NCI-H2029 (cell line): ENCODE measurements at places on chromosomes 13 and 19.

GRCh38 chr19:39136225-39136940, 10.8 kb downstream of the PAK4 start:
- no peak for DNase-seq

DNA sequence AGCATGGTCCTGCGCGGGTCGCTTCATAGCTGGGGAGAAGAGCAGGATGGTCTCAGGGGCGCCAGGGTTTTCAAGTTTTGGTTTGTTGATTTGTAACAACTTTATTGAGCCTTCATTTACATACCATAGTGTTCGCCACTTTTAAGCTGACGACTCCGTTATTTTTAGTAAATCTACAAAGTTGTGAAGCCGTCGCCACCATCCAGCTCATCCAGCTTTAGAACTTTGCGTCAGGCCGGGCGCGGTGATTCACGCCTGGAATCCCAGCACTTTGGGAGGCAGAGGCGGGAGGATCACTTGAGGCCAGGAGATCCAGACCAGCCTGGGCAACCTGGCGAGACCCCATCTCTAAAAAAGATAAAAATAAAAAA, 404 bp downstream of the C19orf44 start:
- DNase-seq = no peak

GRCh38 chr19:47848823-47849473, 10.1 kb upstream of the TPRX2 start:
- no peak for DNase-seq

- DNase-seq = peak; percentile 20
Measured at GRCh38 chr13:26601669-26602068, 44.2 kb downstream of the WASF3 start.

DNA sequence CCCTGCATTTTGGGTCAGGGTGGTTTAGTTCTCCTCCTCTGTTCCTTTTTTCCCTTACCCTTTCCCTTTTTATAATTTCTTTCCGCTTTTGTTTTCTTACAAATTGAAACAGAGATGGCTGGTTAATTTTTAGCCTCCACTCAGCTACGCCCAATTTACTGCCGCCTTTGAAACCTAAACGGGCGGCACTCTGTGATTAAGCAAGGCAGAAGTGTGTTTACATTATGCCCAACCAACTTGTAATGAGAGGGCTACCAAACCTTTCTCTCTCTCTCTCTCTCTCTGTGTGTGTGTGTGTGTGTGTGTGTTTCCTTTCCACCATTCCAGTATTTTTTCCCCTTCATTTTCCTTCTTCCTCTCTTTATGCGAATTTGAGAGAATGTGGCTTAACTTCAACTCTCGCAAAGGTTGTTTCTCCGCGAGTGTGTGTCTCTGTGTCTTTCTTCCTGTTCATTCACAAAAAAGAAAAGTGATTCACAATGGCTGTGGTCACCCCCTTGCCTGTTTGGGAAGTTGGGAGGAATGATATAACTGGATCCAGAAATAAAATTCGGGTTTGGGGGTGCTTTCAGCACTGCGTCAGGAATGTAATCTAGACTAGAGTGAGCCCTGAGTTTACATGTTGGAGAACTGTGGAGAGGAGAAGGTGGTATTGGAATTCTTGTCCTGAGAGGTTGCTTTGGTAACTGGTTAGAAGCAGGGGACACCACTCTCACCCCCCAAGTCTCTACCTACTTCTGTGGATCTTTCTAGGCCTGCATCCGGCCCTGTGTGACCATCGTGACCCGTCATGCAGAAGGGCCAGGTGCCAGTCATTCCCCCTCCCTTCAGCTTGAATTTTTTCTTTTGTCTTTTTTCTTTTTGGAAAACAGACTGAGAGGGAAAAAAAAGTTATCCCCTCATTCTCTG, 31.4 kb downstream of the NFIX start:
- DNase-seq = peak; percentile 45

DNA sequence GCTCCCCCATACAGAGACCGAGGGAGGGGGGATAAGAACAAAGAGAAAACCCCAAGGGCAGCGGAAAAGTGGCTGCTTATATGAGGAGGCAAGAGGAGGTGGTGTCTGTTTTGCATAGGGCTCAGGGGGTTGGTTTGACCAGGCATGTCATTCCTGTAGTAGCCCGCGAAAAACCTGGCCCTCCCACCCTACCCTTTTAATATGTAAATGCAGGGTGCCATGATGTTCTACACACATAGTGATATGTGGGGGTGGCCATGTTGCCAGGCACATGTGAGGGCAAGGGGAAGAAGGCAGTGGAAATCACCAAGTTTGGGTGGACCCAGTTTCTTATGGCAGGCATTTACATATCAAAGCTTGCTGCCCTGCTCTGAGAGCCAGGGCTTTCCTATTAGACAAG, 203.5 kb upstream of the UBL3 start:
- DNase-seq = no peak

DNA sequence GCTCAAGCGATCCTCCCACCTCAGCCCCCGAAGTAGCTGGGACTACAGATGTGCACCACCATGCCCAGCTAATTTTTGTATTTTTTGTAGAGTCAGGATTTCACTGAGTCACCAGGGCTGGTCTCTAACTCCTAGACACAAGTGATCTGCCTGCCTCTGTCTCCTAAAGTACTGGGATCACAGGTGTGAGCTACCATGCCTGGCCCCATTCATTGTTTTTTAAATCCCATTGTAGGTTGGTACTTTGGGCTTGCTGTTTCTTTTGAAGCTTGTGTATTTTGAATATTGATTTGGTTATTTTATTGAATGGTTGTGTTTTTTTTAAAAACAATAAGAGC, 26.7 kb downstream of the ZMYM2 start:
- no peak for DNase-seq

DNA sequence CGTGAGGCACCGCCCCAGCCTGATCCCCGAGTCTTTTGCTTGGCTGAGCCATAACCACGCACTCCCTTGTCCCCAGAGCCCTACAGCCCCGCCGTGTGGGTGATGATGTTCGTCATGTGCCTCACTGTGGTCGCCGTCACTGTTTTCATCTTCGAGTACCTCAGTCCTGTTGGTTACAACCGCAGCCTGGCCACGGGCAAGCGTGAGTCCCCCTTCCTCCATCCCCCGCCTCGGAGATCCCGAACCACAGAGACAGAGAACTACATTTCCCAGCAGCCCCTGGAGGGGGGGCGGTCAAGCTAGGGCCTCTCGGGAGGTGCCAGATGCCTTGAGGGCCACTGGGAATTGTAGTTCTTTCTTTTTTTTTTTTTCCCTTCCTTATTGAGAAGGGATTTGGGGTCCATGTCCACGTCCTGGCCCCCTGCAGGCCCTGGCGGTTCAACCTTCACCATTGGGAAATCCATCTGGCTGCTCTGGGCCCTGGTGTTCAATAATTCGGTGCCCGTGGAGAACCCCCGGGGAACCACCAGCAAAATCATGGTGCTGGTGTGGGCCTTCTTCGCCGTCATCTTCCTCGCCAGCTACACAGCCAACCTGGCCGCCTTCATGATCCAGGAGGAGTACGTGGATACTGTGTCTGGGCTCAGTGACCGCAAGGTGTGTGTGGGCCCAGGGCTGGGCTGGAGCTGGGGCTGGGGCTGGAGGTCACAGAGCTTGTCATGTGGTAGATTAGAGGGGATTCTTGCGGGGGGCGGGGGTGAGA, 25.9 kb downstream of the GRIN2D start:
- no peak for DNase-seq

- DNase-seq = no peak
Measured at GRCh38 chr19:53518716-53519115, 19.2 kb upstream of the ZNF331 start.

DNA sequence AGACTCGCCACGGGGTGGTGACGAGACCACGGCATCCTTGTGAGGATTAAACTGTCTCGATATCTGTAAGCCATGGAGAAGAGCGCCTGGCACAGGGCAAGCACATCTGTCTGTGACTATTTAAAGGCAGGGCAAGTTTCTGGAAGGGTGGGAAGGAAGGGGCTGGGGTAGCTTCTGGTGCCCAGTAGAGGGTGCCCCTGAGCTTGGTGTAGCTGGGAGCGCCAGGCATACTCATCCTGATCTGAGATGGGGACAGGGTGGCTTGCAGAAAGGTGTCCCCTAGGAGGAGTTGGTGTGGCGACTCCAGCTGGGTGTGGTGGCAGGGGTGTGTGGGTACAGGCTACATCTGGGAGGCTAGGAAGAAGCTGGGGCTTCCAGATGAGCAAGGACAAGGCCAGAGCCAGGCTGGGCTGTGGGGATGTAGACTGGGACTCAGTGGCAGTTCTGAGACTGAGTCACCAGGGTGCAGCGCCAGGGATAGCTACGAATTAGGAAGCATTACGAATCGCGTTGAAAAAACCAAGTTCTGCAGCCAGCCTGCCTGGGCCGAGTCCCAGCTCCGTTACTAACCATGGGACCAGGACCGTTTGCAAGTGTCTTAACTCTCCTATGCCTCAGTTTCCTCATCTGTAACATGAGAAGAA, 23.1 kb upstream of the ASPDH start:
- no peak for DNase-seq

DNA sequence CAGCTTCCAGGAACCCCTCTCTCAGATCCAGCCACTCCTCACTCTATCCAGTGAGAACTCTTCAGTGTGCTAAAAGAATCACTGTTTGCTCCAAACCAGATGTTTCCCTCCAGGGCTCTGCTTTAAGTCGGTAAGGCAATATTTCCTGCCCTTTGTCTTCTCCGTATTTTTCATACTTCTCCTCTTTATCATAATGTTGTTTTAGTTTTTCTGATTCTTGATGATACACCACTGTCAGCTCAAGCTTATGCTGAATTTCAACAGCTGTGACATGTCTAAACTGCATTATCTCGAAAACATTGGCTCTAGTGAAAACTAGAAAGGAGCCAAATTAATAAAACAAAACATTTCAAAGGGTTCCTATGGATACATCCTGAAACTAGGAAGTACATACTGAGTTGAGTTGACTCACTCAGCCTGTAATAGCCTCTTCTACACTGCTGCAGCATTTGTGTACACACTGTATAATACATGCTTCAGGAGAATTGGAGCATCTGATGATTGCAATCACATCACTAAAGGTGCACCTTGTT, 39.8 kb downstream of the GPR180 start:
- DNase-seq = peak; percentile 71
